ENCODE measurements at places on chromosomes 12 and 14.

GRCh38 chr14:69090187-69090789, 62.6 kb downstream of the DCAF5 start:
- DNase-seq = no peak

DNA sequence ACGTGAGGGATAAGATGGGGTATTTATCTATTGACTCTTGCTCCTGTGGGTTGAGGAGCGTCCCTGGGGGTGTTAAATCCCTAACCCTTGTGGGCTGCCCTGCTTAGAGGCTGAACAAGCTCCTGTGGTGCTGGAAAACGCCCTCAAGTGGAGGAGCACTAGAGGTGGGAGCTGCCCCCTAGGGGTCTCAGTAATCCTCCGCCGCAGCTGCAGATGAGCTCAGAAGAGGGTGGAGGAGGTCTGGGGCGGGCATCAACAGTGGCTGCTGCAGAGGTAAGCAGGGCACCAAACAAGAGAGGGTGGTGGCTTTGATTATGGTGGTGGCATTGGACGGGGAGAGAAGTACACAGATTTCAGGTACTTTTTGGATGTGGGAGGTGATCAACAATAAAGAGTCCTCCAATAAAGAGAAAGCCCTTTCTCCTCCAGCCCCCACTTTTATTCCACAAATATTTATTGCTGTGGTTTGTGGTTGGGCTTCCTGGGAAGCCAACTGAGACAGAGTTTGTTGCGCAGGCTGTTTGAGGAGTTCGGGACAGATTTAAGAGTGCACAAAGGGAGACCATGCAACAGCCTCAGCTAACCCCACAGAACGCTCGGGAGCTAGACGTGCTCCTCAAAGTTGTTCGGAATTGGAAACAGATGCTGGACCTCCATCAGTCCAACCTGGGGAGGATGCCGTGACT, 179.9 kb downstream of the ADCK1 start:
- DNase-seq = no peak

DNA sequence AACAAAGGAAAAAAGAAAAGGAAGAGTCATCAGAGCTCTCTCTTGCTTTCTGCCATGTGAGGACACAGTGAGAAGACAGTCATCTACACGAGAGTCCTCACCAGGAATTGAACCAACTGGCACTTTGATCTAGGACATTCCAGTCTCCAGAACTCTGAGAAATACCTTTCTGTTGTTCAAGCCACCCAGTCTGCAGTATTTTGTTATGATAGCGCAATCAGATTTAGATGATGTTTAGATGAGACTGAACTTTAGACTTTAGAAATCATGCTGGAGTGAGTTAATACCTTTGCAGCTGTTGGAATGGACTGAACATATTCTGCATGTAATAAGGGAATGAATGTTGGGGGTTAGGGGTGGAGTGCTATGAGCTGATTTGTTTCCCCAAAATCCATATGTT, 28.1 kb upstream of the RAB21 start:
- no peak for DNase-seq

DNA sequence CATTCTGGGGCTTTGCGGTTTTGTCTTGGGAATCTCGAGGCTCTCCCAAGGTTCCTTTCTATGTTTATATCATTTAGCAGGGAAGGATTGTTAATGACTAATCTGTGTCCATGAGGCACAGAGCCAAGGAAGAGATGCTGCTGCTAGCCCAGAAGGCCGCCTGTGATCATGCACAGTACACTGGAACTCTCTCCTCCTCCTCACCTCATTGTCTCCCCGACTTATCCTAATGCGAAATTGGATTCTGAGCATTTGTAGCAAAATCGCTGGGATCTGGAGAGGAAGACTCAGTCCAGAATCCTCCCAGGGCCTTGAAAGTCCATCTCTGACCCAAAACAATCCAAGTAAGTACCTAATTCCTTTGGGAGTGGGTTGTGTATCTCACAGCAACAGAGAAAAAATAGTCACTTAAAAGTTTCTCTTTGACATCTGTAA, at the start of gene NR1H4:
Gene NR1H4 (plus strand): TSS at position 151 of the 435 bp plus-strand sequence. CDS start 19,458 bp downstream, outside the sequence.
- DNase-seq = no peak
